ENCODE measurements at places on chromosomes 7 and 10.

- no peak for DNase-seq
Measured at GRCh38 chr10:64041989-64042490, 520.8 kb downstream of the REEP3 start.

DNA sequence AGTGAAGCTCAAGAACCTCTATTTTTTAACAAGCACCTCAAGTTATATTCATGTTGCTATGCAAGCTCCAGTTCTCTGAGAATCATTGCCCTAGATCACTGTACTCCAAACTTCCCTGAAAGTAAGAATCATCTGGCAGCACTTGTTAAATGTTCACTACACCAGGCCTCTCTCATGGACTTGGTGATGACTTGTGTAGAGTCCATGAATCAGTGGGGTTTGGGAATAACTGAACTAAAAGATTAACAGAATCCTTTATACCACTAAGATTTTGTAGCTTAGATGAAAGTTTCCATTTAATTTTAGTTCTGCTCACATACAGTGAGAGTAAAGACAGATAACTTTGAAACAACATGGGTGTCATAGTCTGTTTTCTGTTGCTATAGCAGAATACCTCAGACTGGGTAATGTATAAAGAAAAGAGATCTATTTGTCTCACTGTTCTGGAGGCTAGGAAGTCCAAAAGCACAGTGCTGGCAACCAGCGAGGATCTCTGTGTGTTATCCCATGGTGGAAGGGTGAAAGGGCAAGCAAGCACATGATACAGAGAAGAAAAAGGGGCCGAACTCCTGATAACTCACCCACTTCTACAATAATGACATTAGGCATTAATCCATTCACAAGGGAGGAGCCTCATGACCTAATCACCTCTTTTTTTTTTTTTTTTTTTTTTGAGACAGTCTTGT is 27.9 kb upstream of the AOAH start:
- no peak for DNase-seq

DNA sequence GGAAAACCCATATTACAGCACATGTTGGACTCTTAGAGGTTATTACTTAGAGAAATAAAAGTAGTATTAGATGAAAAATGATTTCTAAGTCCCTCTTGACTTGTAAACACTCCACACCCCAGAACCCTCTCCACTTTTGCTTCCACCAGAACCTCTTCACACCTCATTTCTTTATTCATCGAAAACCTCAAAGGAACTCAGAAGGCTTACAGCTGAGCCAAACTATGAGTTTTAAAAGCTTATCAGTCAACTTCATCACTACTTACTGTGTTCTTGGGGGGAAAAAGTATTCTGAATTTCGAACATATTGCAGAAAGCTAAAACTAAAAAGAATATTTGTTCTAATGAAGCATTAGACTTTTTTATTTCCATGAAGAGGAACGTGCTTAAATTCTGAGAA is 547.8 kb upstream of the STEAP1 start:
- DNase-seq = no peak

GRCh38 chr10:89845541-89846280 is 144.3 kb downstream of the KIF20B start:
- DNase-seq = peak; percentile 34

DNA sequence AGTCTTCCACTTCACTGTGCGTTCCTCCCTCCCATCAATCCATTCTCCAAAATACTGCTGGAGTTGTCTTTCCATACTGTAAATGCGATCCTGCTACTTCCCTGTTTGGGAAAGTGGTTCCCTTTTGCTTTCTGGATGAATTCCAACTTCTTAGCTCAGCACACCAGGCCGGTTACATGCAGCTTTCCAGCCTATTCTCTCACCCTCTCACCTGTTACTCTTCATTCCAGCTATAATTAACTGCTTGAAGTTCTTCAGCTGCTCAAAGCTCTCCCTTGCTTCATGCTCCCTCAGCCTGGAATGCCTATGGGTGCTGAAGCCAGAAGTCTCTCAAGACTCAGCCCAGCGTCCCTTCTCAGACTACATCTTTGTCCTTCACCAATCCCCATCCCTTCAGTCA is 6.0 kb upstream of the ZNRF2 start:
- no peak for DNase-seq

DNA sequence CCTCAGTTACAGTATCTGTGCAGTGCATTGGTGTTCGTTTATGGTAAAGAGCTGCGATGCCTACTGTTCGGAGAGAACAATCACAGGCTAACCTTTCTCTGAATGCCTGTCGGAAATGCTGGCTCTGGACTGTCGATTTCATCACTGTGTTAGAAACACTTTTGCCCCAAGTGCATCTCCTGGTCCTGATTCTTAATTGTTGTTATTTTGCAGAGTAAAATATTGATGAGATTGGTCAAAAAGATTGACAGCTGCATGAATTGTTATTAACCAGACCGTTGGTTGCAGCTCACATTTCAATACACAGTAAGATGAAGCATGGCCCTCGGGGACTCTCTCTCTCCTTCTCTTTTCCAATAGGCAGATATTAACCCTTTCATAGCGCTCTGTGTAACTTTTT is 557.4 kb upstream of the ADARB2 start:
- no peak for DNase-seq

DNA sequence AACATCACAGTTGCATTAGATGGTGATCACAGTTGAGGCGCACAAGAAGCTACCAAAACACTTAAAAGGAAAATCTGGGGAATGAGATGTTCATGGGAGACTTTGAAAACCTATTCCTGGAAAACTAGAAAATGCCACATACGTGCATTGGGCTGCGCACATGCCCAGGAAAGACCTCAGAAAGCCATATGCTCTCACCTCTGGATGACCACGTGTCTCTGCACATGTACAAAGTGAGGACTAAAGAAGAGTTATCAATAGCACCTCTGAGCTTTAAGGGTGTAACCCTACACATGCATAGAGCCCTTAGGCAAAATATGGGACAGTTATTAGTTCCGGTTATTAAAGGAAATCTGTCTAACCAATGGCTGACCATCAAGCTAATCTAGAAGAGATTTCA is 77.7 kb downstream of the CRPPA start:
- DNase-seq = no peak

DNA sequence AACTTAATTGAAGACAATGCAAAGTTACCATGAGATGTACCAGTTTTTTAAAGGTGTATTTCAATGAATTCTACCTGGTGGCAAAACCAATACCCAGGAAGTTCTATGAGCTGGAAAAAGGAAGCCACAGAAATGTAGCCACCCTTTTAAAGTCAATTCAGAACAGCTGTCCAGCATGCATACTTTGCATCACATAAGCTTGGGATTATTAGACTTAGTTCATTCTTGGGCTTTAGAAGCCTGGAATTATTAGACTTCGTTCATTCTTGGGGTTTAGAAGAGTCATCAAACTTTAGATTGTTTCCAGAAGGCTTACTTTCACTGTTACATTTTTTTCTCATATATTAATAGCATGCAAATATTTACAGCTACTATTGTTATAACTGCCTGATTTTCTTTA is 20.9 kb downstream of the SLC25A13 start:
- no peak for DNase-seq

GRCh38 chr7:131338691-131339390 is 11.2 kb downstream of the MKLN1 start:
- DNase-seq = no peak

DNA sequence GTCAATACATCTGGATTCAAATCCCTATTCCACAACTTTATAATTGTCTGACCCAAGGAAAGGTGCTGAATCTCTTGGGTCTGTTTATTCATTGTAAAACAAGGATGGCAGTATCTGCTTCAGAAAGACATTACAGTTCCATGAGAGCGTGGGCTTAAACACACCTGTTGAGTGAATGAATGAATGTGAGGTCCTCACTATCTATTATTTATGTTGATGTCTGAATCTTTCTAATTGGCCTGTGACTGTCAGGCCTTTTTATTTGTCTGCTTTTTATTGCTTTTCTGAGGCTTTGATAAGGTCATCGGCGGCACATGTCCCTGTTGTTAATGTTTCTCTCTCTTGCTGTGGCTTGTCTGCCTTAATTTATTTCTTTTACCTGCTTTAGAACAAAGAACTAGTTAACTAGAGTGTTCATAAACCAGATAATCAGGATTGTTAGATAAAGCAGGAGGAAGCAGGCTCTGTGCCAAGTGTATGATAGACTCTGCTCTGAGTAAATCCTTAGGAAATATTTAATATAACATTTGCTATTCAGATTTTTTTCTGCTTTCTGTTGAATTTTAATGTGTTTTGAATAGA is 42.3 kb upstream of the CYCS start:
- no peak for DNase-seq

DNA sequence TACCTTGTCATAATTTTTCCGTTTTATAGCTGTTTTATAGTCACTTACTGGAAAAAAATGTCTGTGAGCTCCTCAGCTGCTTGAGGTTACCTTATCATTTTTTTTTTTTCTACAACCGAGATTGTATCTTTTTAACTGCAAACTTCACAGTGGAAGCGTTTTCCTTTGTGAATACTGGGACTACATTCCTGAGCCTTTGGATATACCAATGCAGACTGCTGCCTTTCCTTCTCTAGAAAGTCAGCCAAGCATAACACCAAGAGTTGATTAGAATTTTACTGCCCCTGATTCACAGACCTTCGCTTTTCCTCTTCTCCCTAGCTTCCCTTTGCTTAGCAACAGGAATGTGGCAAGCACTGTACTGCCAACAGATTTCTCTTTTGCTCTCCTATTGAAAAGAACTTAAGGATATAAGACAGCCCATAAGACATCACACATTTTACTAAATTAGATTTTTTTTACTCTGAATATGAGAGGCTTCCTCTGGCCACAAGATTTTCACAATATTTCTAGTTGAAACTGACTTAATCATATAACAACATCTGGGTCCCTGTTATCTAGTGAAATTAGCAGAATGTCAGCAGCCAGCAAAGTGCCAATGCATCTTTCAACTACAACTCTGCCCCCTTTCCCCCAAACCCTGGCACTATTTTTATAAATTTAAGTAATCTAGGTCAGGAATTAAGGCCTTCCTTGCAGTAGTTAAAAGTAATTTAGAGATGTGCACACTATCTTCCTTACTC is 170.6 kb downstream of the PRKG1 start:
- no peak for DNase-seq

- DNase-seq = no peak
Measured at GRCh38 chr7:151311294-151311864, 30.2 kb upstream of the NUB1 start.

DNA sequence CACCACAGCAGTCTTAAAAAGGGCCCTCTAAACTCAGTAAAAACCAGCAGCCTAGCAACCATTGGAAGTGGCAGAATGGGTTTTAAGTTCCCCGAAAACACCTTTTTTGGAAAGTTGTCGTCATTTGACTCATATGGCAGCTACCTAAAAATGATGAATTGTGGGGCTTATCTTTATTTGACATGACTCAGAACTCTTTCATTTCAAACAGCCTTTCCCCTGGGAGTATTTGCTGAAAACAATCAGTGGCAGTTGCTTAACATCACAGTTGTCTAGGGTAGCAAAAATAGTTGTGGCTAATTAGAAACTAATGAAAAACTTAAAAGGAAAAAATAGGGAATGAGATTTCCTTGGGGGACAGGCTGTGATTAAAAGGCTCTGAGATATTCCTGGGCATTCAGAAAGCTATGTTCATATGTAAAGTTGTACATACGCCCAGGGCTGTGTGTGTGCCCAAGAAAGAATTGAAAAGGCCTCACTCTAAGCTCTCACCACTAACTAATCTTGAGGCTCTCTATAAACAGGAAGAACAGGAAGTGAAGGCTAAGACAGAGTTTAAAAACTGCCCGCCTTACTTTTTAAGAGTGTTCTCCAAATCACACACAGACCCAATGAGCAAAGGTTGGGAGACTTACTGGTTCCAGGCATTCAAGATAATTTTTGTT is 81.7 kb upstream of the HECTD2 start:
- DNase-seq = no peak

DNA sequence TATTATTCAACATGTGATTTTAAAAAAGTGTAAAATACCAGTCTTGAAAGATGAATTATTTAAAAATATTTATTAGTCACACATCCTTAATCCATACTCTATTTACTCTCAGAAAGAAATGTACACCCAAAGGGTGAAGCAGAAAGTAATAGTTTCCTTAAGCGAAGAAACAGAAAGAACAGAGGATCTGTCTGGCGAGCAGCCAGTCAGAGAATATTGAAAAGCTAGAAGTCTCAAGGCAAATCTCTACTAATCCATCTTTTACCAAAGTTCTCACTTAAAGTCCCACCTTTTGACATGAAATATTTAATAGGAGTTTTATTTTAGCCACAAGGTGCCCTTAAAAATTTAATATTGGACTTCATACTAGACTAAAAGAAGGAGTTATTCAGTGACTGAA is 46.7 kb downstream of the MKX start:
- DNase-seq = no peak

DNA sequence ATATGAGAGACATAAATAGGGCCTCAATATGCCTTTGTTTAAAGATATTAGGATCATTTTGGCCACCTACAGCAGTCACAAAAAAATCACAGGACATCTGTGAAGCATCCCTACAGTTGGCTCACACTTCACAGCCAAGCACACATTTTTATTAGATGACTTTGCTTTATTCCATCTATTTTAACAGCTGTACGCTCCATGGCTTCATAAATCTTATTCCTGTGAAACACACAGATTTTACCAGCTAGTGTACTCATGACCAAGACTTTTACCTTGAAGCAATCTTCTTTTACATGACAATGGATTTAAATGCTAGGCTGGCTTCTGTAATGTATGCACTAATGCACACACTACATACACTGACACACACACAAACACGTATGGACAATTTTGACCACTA is 254.8 kb upstream of the PITRM1 start:
- no peak for DNase-seq

- DNase-seq = no peak
Measured at GRCh38 chr10:103049237-103049636, 131.1 kb downstream of the CNNM2 start.

- no peak for DNase-seq
Measured at GRCh38 chr10:57694956-57695608, 572.6 kb downstream of the IPMK start.

GRCh38 chr7:47577321-47577919 is 4.5 kb downstream of the TNS3 start:
- no peak for DNase-seq

- DNase-seq = no peak
Measured at GRCh38 chr7:95897557-95898251, 125.3 kb downstream of the DYNC1I1 start.

Measured in urothelium cell line (cell line).